BE2C (cell line): ENCODE measurements at places on chromosomes 6 and 20.

GRCh38 chr6:81977486-81977885 lies 225.0 kb upstream of the TENT5A start:
- no peak for DNase-seq

DNA sequence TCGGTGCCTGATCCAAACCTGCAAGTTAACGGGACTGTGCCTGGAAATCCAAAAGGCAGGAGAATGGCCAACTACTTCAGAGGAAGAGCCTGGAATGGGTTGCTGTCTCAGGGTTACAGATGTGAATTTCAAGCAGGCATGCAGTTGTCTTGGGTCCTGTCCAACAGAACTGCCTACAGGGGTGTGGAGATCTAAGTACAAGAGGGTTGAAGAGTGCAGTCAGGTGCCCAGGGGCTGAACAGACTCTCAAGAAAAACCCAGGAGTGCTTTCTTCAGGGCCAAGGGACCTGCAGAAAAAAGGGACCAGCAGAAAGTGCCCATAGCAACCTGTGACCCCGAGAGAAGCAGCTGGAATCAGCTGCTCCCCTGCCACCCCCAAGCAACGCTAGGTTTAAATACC lies 71.0 kb downstream of the PREP start:
- DNase-seq = no peak

- no peak for DNase-seq
Measured at GRCh38 chr20:19250346-19250745, 37.9 kb downstream of the SLC24A3 start.

- no peak for DNase-seq
Measured at GRCh38 chr6:27868311-27868710, 43.9 kb downstream of the OR2B2 start.

GRCh38 chr20:21681922-21682318 lies 23.5 kb upstream of the PAX1 start:
- DNase-seq = no peak

DNA sequence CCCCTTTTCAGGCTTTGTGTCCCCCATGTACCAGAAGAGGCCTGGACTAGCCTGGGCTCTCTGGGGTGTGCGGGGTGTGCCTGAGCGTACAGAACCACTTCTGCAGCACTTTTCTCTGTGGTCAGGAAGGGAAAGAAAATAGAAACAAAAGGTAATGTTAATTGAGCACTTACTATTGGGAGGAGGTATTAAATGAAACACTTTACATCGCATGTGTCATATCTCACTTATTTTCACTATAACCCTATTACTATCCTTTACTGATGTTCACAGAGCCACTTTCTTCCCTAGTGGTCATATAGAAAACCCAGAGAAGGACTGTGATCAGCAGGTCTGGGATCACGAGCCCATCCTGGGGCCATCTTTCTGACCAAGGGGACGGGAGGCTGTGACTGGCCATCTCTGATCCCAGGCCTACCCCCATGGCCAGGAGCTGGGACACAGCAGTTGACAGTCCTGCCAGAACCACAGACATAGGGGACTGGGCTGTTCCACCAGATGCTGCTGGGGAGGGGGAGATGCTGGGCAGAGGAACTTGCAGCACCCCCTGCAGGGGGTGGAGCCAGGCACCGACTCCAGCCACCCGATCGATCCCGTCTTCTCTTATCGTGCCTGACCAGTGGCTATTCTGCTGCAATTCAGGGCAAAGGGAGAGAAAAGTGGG lies 107.6 kb downstream of the VEGFA start:
- no peak for DNase-seq

- no peak for DNase-seq
Measured at GRCh38 chr6:7431674-7432390, 42.2 kb downstream of the RIOK1 start.

DNA sequence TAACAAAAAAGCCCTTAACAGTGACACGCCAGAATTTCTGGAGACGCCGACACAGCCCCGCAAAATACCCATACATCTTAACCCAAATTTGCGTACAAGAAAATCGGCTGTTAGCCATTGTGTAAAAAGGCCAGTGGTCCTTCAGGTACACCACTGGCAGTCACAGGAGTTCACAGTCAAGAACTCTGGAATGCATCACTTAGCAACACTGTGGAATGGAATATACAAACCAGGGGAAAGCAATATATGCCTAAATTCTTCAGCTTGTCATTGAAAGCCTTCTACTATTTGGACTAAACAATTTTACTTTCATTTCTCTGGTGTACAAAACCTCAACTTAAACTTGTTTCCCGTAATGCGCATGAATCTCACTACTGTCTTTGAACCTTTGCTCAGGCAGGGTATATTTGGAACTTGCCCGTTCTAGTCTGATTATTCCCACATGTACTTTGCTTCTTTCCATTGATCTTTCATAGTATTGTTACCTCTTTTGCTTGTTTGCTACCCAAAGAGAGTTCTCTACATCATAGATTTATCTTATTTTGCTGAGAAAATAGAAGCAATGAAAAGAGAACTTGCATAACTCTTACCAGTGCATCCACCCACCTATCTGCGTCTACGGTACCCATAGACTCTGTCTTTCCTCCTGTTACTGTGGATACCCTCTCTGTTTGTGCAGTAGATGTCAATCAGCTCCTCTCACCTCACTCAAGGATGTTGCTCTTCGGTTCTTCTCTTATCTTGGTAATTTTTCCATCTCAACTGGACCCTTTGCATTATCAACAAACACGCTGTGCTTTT lies at the start of gene ARMH2:
Gene ARMH2, minus strand, starts transcription at position 178 of the 801 bp plus-strand sequence. Its CDS starts 60 bp downstream, at position 118.
- DNase-seq = no peak

- no peak for DNase-seq
Measured at GRCh38 chr6:42366011-42366705, 85.6 kb downstream of the TRERF1 start.

GRCh38 chr6:108039681-108040080 lies 34.9 kb downstream of the OSTM1 start:
- no peak for DNase-seq

DNA sequence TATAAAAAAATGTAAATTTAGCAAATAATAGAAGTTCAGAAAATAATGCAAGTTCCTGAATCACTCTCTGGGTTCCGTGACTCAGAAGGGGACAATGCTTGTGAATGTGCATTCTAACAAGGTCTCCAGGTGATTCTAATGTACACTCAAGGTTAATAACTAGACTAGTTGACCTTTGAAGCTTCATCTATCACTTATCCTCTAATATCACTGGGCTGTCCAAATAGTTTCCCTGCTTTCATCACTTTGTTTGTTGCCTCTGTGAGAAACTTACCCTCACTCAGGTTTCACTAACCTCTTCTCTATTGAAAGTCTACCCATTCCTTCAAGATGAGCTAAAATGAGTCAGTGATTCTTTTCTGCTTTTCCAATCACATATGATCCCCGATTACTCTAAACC lies 189.0 kb downstream of the BTBD9 start:
- DNase-seq = no peak

- peak; percentile 32 for DNase-seq
Measured at GRCh38 chr6:2990248-2990931, 9.3 kb upstream of the NQO2 start.

DNA sequence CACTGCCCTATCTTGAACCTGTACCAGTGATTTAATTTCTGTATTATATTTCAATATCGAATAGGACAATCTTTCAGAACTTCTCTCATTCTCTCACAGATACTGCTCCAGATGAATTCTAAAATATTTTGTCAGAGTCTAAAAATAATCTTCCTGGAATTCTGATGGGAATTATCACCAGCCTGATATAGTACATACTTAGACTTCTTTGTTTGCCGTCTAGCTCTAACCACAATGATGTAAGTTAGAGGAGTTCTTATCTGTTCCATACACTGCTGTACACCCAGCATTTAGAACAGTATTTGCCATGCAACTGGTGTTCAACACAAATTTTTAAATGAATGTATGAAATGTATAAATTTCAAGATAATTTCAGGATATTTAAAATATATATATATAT lies 1.3 kb upstream of the HUS1B start:
- DNase-seq = no peak

DNA sequence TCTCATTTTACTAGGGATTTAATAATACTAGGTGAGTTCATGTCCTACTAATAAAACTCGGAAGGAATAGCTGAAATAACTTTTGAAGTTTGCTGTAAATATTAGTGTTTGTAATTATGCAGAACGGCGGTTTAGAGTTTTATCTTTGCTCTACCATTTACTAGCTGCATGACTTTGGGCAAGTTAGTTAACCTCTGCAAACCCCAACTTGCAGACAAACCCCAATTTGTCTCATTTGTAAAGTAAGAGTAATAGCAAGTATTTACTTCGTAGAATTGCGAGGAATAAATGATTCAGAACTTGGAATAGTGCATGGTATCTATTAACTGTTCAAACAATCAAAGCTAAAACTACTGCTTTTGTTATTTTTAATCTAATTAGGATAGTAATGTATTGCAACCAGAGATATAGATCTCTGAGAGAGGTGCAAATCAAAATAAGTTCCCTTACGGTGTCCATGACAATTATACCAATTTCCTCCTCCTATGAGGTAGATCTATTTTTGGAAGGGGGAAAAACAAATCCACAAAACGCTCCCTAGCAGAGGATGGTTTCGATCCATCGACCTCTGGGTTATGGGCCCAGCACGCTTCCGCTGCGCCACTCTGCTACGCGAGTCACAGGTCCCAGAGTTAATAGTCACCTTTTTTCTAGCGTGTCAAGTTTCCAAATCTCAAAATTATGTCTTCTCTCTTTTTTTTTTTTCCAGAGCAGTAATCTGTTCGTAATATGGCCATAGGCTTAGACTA lies 35.1 kb upstream of the BTN3A2 start:
- peak; percentile 64 for DNase-seq

GRCh38 chr6:4774715-4775493 lies 1.3 kb upstream of the CDYL start:
- DNase-seq = no peak

GRCh38 chr20:38735172-38735571 lies 10.9 kb downstream of the SLC32A1 start:
- DNase-seq = no peak

DNA sequence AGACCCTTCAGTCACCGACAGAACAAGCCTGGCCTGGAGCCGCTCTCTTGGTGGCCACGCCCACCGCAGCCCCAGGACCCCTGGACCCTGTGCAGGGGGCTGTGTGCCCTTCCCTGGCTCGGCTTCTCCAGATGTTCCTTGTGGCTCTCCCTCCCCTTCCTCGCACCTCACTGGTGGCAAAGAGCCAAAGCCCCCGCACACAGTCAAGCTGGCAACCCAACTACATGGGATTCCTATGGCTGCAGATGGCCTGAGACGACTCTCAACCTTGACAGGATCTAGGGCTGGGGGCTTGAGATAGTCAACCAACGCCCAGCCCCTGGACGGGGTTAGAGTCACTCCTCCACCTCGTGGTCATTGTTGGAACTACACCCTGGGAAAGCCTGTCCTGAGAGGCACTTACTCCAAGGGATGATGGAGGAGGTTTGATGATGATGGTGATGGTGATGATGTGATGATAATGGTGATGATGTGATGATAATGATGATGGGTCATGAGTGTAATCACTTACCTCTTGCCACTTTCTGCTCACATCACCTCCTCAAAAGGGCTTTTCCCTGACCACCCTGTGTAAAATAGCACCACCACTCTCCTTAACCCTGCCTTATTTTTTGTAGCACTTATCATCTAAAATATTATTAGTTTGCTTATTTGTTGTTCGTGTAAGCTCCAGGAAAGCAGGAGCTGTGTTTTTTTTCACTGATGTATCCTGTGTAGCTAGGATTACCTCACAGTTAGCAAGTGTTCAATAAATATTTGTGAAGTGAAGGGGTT lies 278.4 kb downstream of the LRFN2 start:
- peak; percentile 84 for DNase-seq

DNA sequence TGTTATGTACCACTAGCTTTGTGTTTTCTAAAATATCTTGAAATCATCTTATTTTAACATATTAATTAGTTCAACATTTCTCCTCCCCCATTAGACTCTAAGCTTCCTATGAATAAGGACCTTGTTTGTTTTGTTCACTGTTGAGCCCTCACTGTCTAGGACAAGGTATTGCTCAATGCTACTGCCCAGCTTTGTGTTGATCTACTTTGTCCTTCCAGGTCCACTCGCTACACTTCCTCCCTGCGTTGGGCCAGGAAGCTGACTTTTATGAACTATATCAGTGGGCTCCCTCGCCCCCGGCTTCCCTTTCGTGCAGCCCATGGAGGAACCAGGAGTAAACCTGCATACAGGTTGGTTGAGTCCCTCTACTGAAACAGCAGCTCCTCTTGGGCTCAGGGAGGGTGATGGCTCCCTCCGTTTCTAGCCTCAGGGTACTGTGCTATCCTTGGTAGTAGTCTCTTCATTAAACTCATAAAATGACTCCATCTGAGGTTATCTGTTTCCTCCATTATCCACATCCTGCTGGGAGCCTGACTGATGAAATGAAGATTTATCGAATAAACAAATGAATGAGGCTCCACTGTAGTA lies 272.5 kb downstream of the CLIC5 start:
- DNase-seq = no peak

- DNase-seq = no peak
Measured at GRCh38 chr6:38146734-38147027, 327.2 kb downstream of the ZFAND3 start.

GRCh38 chr20:34713194-34713943 lies 9.2 kb downstream of the TP53INP2 start:
- DNase-seq = peak; percentile 76

GRCh38 chr6:87180105-87180728 lies 24.9 kb downstream of the ZNF292 start:
- no peak for DNase-seq

- DNase-seq = no peak
Measured at GRCh38 chr6:10626154-10626741, 68.2 kb downstream of the C6orf52 start.

DNA sequence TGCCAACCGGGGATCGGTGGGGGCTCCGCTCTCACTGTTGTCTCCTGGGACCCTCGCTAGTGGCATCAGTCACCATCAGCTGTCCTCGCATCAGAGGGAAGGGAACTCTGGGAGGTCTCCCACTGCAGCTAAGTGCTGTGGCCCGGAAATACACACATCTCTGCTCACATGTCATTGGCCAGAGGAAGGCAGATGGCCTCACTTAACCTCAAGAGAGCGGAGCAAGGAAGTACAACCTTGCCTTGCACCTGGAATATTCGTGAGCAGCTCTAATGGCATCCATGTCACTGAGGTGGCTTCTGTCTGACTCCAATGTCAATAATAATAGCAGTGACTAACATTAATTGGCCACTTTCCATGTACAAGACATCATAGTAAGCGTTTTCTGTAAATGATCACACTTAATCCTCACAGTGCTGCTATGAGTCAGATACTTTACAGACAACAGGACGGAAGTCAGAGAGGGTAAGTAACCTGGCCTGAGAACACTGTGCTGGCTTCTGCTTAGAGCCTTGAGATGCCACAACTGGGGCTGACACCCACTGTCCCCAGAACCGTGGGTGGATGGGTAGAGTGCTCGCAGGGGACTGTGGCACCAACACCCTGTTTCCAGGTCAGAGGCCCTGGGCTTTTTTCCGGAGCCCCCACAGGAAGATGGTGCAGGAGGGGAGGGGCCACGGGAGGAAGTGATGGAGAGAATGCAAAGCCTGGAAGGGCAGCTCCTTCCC lies 6.0 kb downstream of the LHFPL5 start:
- DNase-seq = no peak

- no peak for DNase-seq
Measured at GRCh38 chr20:2687514-2687913, 5.1 kb upstream of the EBF4 start.

DNA sequence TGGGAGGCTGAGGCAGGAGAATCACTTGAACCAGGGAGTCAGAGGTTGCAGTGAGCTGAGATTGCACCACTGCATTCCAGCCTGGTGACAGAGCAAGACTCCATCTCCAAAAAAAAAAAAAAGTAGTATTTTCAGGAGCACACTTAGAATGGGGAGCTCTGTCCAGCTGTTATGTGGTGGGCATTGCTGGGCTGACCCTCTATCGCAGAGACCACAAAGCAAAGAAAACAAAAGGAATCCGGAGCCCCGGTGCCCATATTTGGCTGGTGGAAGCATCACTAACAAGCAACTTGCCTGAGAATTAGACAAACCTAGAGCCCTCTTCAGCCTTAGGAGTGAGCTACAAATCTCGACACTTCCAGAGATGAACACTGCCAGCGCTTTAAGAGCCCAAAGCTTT lies 137.3 kb upstream of the GPR6 start:
- no peak for DNase-seq
